ENCODE measurements at places on chromosomes 3 and 15.

DNA sequence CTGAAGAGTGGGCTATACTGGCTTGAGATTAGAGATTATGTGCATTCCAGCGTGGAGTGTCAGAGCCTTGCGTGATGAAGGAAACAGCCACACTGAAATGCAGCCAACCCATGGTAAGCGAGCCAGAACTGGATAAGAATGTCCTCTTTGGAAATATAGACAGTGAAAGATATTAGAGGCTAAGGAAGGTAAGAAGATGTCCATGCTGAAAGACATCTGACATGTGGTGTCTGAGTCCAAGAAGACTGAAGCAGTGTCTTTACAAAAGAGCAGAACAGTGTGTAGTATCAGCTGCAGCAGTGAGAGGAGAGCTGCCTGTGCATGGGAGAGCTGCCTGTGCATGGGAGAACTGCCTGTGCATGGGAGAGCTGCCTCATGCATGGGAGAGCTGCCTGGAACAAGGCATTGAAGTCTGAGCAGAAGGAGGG, 672.2 kb downstream of the DIPK2A start:
- no peak for DNase-seq

- DNase-seq: no peak
Observed at GRCh38 chr3:124999317-124999716, 56.5 kb downstream of the HEG1 start.

- no peak for DNase-seq
Observed at GRCh38 chr15:71232411-71232810, 117.1 kb downstream of the THSD4 start.

- no peak for DNase-seq
Observed at GRCh38 chr3:127103080-127103479, 89.9 kb upstream of the PRR23E start.

DNA sequence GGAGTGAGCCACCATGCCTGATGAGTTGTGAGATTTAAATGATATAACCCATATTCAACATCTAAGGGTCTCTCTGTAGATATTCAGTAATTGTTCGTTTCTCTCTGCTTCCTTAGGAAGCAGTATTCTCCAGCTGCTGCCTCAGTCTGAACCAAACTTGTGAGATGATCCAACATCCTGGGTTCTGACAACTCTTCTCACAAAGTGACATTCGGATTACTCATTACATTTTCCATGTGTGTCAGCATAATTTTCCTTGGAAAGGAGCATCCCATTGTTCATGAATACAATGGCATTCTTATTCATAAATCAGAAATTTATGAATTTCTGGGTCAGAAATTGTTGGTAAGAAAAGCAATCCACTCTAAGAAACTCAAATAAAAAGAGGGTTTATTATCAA, 15.0 kb upstream of the SEC22A start:
- no peak for DNase-seq

All from NCI-H2029 (cell line).